ENCODE measurements at places on chromosomes 2 and 18.
A peak's percentile ranks its signal among the peaks of the same experiment; 100 is the strongest.

GRCh38 chr2:136206613-136207012 is 88.7 kb upstream of the CXCR4 start:
- DNase-seq, result no peak

GRCh38 chr2:105272176-105272575 is 30.6 kb downstream of the GPR45 start:
- no peak for DNase-seq

GRCh38 chr2:170238776-170239175 is 60.8 kb downstream of the MYO3B start:
- no peak for DNase-seq

DNA sequence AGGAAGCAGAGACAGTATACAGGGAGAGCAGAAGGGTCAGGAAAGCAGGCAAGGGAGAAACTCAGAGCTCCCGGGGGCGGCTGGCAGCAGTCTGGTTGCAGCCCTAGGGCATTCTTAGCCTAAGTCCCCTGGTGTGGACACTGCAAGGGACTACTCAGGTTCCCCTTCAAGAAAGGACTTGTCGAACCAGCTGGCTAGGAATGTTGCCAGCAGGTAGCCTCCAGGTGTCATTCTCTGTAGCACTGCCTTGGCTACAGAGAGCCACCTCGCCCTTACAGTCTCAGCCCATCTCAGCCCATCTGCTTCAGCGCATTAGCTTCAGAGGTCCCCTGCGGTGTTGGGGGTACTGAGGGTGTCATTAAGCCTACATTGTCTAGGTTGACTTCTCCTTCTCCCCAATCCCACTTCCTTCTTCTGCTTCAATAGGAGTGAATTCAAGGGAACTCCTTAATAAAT is 11.3 kb upstream of the TMSB10 start:
- DNase-seq, result no peak

- no peak for DNase-seq
These were observed 56.9 kb upstream of the SDC1 start for GRCh38 chr2:20281876-20282275.

DNA sequence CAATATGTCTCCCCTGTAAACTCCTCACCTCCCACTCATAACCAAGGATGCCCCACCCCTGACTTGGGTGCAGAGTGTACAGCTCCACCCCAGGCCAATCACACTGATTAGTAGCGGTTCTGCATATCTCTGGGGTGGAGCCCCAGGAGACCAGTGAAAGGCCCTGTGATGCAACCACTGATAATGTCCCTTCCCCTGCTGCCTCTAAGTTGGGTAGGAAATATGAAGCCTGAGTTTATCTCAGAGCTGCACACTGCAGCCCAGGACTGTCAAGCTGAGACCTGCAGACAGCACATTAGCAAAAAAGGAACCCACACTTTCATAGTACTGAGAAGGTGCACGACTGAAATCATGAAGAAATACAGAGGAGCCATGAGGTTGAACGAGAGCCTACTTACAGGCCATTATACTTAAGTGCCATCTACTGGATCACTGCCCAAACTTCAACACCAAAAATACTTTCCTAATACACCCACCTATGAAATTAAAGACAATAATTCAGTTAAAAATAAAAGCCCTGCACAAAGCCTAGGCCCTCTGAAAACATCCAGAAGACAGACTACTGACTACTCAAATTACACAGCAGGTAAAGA is 455.4 kb upstream of the LRRTM4 start:
- peak; percentile 58 for DNase-seq

DNA sequence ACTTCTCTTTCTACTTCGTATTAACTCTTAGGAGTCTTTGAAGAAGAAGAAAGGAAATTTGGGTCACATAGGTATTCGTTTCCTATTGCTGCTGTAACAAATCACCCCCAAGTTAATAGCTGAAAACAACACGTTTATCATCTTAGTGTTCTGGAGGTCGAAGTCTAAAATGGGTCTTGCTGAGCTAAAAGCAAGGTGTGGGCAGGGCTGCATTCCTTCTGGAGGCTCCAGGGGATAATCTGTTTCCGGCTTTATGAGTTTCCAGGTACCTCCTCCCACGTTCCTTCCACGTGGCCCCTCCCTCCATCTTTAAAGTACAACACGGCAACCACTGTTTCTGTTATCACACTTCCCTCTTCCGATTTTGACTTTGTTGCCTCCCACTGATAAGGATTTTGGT is 233.5 kb upstream of the RBBP8 start:
- DNase-seq, result no peak

DNA sequence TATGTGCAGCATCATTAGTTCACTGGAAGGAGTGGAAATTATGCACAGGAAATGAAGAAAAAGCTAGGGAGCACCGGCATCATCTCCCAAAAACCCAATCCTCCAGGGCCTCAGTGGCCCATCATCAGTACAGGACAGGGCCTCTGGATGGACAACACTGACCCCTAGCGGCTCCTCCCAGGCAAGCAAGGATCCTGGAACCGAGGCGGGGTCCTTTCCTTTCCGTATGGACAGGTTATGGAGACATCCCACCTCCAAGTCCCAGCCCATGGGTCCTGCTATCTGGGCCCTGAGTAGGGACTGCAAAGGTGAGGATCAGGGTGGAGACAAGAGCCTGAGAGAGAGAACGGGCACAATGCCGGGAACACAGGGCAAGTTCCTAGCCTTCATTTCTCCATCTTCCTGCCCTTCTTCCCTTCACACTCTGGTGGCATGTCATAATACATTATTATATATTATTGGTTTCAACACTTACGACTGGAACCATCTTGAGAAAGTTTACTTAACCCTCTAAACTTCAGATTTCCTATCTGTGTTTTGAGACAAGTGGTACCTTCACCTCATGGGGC is 68.2 kb downstream of the ZNF516 start:
- DNase-seq, result no peak

- DNase-seq, result no peak
These were observed 27.7 kb downstream of the KLHL29 start for GRCh38 chr2:23412556-23413155.

GRCh38 chr2:48532824-48533223 is 2.9 kb downstream of the STON1 start:
- no peak for DNase-seq

- DNase-seq, result no peak
These were observed 41.5 kb upstream of the CHRNA1 start for GRCh38 chr2:174805803-174806202.

DNA sequence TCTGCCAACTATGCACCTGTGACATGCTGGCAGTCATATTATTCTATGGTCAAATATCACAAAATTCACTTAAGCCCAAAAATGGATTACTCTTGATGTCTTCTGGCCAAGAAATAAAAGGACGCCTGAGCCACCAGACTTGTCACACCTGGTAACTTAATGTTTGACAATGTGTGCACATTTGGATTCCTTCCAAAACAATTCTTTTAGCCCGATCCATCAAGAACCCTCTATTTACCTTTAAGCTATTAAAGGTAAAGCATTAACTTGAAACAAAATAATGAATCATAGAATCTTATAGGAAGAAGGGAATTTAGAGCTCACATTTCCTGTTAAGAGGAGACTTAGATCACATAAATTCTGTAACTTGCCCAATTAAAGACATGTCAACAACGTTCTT is 46.5 kb upstream of the NFU1 start:
- DNase-seq, result no peak

DNA sequence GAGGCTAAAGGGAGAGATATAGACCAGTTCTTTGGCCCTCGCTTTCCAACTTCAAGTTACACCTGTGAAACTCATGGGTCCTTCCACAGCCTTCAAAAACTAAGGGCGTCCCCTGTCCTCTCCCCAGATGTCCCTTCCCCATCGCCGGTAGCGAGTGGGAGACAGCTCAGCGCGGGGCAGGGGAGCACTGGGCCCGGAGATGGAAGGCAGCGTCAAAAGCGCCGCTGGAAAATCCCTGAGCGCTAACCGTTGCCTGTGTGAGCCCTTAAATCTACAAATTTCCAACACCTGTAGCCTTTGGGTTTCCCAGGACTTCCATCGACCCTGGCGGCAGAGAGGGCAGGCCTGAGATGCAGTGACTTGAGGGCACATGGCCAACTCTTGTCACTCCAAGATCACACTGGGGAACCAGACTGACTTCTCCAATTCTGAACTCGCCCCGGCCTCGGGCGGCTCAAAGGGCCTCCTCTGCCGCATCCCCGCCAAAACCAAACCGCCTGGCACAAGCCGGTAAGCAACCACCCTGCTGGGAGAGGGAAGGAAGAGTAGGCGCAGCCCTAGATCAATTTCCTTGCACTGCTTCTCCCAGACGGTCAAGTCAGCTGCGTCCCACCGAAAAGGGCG is 879 bp upstream of the EPAS1 start:
- peak; percentile 78 for DNase-seq

DNA sequence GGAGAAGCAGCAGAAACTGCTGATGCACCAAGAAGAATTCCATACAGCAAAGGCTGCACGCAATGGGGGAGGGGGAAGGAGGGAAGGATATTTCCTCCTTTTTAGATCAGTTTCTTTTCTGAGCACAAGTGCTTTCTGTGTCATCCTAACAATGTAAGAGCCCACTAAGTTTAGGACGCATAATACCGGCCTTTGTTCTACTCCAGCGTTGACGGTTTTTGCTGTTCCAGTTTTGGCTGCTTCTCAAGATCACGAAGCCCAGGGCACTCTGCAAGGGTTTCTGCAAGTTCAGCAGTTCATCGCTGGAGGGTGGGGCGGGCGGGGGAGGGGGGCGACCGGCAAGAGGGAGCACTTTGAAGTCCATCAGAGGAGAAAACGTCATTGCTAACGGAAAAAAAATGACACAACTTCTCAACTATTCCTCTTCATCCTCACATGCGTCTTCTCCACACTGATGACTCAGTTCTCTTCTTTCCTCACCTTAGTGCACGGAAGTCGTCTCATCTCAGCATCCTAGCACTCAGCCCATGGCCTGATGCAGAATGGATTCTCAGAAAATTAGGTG is 8.7 kb downstream of the FAM178B start:
- DNase-seq, result no peak

DNA sequence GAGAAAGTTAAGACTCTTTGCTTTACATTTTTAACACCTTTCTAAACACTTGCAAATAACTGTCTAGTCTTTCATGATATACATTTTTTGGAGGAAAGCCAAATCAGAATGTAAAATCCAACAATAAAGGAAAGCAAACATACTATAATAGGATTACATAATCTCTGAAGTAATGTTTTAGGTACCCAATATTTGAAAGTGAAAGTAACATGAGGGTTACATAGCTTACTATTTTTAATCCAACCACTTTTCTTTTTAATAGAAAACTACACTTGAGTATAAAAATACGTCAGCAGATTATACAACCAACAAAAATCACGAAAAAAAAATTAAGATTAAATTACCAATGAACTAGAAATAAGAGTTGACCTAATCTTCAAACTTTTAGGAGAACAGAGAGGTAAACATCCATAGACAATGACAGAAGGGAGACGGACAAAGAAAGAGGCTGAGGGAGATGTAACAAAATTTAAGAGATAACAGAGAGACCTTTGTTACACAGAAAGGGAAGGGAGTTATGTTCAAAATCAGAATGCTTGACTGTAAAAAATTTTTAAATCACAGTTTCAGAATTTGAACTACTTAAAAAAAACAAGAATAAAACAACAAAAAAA is 150.0 kb downstream of the IKZF2 start:
- DNase-seq, result no peak

- DNase-seq, result no peak
These were observed 137.3 kb downstream of the SETBP1 start for GRCh38 chr18:44817831-44818473.

DNA sequence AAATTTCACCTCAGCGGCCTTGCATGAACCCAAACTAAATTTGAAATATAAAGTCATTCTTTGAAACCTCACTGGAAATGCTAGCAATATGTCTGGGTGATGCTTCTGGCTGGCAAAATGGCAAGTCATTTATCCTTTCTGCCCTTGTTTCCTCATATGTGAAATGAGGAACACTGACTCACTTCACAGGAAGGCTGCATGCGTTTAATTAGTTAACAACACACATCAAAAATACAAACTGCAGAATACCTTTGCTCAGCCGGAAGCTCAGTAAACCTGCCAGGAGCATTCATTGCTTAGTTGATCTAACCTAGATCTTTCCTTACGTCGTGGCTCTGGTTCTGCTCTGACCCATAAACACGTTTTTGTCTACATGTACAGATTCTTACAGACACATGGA is 214.2 kb upstream of the ACVR2A start:
- DNase-seq, result peak; percentile 57

DNA sequence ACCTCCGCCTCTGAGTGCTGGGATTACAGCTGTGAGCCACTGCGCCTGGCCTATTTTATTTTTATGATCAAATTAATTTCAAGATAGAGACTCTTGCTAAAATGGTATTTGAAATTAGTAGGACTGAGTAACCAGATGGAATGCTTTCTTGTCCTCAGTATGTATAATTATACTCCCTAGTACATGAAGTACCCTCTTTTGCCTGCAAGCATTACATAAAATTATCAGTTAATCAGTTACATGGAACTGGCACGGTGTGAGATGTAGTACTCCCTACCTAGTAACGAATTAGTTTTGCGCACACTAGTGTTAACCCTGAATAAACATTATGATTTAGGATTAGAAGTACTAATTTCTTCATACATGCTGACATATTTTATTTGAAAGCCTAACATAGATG is 41.6 kb downstream of the RBBP8 start:
- no peak for DNase-seq

GRCh38 chr2:231530099-231531011 is at the start of gene NMUR1:
Gene NMUR1, minus strand, starts transcription at chr2:231530445. Its CDS starts 84 bp downstream, at chr2:231530361.
- peak; percentile 71 for DNase-seq

DNA sequence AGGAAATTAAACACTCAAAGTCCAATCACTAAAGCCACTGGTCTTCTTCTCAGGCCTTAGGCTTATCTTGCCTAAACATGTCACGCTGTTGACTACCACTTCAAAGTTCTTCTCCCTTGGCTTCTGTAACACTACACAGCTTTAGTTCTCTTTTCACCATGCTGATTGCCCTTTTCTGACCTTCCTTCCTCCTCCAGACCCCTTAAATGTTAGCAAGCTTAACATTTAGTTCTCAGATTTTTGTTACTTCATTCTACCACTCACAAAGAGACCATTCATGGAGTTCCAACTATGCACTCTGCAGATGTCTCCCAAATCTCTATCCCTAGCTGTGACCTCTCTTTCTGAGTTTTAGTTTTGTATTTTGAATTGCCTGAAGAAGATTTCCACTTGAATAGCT is 64.4 kb downstream of the TTC21B start:
- DNase-seq, result peak; percentile 49

- DNase-seq, result no peak
These were observed 672.9 kb upstream of the ACVR2A start for GRCh38 chr2:147171941-147172340.

- DNase-seq, result no peak
These were observed 54.5 kb downstream of the RBBP8 start for GRCh38 chr18:22987547-22988189.

GRCh38 chr2:139828011-139828410 is 1047.8 kb upstream of the NXPH2 start:
- DNase-seq, result no peak

GRCh38 chr2:119117408-119117807 is 41.1 kb downstream of the C1QL2 start:
- no peak for DNase-seq
